T follicular helper cell (primary cell): ENCODE measurements at places on chromosomes 6 and 20.

GRCh38 chr20:61877776-61878477 lies 187.8 kb downstream of the TAF4 start:
- no peak for DNase-seq

GRCh38 chr20:34995192-34995591 lies 39.5 kb downstream of the MYH7B start:
- DNase-seq: no peak

DNA sequence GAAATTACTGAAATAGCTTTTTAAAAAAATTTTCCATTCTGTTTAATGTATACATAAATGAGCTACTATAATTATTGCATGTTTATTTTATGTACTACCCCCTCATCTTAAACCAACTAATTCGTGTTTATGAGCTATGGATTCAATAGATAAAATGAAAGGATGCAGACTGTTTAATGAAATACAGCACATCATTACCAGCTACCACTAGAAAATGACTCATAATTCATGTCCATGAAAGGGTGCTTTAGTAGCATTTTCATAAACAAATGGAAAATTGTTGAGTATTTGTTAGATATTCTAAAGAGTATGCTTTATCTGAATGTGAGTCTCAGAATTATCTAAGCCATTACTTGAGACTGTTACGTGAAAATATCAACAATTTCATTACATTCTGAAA lies 1590.1 kb downstream of the HACE1 start:
- no peak for DNase-seq

DNA sequence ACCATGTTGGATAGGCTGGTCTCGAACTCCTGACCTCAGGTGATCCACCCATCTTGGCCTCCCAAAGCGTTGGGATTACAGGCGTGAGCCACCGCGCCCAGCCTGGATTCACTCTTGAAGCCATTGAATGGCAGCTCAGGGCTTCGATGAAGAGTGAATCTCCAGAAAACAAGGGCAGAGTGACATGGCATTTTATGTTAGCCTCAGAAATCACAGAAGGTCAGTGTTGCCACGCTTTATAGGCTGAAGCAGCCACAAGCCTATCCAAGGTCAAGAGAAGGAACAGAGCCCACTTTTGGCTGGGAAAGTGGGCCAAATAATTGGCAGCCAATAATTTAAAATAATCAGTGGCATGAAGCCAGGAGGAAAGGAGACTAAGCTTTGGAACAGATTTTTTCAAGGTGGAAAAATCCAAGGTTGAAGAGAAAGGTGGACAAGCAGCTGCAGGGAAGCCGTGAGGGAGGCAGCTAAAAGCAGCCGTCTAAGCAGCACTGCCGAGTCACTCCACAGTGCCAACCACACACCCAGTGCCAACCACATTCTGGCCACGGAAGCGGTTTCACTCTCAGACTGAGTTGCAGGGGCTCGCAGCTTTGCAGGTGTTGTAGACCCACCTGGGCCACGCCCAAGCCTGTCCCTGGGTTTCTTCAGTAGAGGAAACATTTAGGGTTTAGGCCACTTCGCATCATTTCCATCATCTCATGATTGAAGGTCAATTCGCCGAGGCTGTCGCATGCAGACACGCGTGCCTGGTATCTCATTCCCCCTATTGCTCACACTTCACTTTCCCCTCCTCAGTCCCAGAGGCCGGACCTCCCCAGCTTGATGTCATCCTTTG lies 17.4 kb upstream of the AVP start:
- DNase-seq: peak; percentile 28

DNA sequence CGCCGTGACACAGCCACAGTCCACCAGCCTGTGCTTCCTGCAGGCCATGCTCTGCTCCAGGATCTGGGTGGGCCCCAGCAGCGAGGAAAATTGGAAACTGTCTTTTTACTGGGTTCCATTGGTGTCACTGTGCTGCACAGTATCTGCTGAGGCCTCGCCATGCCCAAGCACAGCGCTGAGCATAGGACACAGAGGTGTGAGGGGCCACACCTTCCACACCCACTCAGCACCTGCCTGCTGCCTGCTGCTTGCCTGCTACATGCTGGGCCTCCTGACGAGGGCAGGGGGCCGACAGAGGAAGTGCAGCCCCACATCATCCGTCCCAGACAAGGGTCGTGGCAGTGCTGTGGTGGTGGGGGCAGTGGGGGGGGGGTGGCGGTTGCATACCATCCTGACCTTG lies 173.0 kb upstream of the THBS2 start:
- no peak for DNase-seq

DNA sequence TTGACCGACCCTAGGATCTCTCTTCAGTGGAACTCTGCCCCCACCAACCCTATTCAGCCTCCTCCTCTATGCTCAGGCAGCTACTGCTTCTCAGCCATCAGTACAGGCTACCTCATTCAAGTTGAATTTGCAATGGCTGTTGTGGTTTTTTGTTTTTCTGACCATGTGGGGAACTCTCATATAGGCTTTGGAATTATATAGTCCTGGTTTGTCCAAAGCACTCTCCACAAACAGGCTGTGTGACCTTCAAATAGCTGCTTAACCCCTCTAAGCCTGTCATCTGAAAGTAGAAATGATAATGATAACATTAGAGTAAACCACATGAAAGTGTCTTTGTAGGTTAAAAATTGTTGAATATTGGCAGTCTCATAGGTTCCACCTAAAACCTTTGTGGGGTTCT lies 80.3 kb downstream of the UNC5CL start:
- DNase-seq: no peak

DNA sequence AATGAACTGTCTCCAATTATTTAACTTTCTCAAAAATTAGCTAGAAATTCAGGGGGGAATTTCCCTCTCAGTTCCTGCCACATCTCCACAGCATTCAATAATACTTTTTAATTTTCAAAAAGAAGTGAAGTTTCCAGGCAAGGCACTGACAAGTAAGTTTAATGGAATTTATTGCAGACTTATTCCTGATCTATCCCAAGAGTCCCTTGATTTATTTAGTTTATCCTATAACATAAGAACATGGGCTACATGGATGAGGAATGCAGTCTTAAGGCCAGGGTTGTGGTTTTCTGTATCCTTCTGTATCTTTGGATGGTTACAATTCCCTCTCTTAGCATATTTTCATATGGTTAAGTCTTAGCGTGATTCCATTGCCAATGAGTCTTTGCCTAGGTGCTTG lies 126.5 kb downstream of the TSHZ2 start:
- no peak for DNase-seq

DNA sequence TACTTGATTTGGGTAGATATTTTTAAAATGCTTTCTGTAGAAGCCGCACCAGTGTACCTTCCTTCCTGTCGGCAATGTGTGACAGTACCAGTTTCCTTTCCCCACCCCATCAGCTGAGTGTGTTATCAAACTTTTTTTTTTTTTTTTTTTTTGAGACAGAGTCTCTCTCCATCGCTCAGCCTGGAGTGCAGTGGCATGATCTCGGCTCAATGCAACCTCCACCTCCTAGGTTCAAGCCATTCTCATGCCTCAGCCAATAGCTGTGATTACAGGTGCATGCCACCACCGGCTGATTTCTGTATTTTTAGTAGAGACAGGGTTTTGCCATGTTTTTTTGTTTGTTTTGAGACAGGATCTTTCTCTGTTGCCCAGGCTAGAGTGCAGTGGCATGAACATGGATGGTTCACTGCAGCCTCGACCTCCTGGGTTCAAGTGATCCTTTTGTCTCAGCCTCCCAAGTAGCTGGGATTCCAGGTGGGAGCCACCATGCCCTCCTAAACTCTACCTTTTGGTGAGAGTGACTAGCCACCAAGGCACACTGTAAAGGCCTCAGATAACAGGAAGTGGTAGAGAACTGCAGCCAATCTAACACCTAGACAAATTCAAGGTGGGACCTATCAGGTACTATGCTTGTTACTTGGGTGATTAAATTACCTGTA lies 26.5 kb upstream of the ZBTB22 start:
- peak; percentile 61 for DNase-seq

DNA sequence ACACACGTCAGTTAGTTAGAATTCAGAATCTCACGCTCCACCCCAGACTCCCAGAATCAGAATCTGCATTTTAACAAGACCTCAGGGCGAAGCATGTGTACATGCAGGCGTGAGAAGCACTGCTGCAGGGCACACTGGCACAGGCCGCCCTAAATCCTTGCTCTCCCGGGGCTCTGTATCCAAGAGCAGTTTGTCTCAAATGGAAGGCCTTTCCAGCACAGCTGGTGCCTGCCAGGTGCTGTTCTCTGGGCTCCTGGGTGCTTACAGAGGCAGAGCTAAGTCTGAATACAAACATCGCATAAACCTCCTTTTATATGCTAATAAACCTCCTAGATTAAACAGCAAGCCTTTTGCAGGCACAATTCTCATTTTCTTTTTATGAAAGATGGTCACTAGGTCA lies 119.1 kb upstream of the CD93 start:
- DNase-seq: no peak

DNA sequence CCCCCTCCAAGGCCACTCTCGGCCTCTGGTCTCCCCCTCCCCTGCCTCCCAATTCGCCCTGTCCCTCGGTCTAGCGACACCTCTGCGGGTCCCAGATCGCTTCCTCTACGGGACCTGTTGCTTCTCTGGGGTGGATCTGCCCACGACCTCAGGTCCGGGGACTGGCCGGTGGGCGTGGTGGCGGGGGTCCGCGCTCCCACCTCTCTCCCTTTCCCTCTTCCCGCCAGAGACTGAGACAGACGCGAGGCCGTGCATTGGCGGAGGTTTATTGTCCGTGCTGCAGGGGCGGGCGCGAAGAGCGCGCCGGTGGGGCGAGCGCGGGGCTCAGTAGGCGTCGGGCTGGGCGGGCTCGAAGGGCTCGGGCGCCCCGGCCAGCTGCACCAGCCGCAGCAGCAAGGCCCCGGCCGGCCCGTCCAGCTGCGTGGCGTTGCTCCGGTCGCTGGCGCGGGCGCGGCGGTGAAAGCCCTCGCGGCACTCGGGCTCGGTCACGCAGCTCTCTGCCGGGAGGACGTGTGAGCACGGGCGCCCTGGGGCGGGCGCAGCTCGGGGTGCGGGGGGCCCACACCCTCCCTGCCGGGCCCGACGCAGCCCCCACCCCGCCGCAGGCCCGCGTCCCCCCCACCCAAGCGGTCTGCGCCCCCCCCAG lies 2.1 kb downstream of the AVP start:
- no peak for DNase-seq

- DNase-seq: no peak
Observed at GRCh38 chr20:10190456-10190855, 28.2 kb upstream of the SNAP25 start.

DNA sequence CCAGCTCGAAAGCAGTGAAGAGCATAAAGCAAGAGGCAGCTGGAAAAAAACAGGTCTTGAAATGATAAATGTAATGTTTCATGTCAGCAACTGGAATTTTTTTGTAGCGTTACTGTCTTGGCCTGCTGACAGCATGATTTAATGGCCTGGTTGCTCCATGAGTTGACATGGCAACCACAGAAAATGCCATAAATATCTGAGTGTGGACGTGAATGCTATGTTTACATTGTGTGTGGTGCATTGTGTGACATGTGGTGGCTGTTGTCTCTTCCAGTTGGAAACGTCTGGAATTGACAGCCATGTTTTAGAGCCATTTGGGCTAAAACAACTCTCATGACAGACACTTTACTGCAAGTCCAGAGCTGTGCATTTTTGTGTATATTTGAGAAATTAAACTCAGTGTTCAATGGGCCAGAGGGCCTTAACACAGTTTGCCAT lies 170.0 kb downstream of the FOXA2 start:
- no peak for DNase-seq

GRCh38 chr6:142531727-142532126 lies 229.9 kb downstream of the ADGRG6 start:
- DNase-seq: no peak

DNA sequence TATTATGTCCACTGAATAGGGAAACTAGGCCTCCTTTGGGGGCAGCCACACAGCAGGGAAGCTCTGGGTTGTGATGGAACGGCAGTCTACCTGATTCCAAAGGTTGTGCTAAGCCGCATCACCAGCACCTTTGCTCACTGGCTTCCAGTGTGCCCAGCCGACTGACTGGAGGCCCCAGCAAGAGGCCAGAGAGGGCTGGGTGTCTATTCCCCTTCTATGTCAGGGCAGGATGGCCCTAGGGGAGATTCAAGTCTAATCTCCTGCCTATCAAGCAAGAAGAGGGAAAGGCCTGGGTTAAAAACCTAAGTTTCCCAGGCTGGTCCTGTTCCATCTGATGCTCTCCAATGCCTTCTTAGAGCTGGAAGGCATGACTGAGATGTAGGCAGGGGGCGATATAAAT lies 53.6 kb downstream of the JPH2 start:
- DNase-seq: no peak

DNA sequence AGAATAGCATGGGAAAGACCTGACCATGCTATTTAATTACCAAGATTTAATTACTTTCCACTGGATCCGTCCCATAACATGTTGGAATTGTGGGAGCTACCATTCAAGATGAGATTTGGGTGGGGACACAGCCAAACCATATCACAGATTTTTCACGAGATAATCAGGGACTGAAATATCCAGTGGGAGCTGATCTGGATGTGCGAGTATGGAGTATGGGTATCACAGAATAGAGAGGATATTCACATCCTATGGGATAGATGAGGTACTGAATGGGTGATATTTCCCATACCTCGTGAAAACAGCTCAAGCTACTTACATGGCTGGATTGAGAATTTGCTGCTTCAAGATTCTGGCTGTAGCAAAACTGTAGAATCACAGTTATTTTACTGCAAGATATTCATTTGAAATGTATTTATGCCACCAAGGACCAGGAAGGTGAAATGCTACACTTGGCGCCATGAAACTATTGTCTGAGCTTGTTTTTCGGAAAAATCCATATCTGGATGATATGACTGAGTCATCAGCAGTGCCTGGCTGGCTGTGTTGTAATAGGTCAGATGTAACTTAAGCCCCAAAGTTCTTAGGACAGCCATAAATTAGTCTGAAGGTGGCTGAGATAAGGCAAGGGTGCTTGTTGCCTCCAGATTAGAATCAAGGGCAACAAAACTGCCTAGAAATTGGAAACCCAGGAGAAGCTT lies 29.8 kb downstream of the KCNS1 start:
- DNase-seq: no peak

- DNase-seq: no peak
Observed at GRCh38 chr6:133300896-133301295, 59.7 kb downstream of the EYA4 start.

- no peak for DNase-seq
Observed at GRCh38 chr6:119562168-119562567, 212.6 kb upstream of the MAN1A1 start.

DNA sequence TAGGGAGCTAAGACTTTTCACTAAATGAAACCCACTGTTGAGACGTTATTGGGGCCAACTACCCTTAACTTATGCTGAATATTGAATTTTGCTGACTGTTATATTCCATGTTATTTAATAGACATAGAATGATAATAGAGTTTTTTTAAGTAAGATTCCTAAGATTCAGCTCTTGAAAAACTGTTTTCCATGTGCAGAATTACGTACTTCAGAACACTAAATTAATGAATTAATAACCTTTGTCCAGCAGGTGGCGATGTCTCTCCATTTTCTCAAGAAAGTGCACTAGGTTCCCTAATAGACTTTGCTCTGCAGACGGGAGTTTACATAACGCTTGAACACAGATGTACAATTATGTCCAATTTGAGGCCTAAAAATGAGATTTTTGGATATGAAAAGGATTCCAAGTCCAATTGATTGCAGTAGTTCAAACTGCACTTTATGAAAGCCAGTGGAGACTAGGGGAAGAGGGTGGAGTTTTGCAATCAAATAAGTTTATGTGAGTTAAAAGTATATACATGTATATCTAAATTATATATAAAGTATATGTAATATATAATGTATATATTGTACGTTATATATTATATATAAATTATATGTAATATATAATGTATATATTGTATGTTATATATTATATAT lies 282.1 kb downstream of the UST start:
- peak; percentile 57 for DNase-seq
